ENCODE measurements at places on chromosomes 5 and 9.

GRCh38 chr5:143592648-143593047 lies 189.2 kb upstream of the NR3C1 start:
- no peak for DNase-seq

- DNase-seq, result no peak
These were observed 145.0 kb upstream of the CDH10 start for GRCh38 chr5:24789611-24790351.

DNA sequence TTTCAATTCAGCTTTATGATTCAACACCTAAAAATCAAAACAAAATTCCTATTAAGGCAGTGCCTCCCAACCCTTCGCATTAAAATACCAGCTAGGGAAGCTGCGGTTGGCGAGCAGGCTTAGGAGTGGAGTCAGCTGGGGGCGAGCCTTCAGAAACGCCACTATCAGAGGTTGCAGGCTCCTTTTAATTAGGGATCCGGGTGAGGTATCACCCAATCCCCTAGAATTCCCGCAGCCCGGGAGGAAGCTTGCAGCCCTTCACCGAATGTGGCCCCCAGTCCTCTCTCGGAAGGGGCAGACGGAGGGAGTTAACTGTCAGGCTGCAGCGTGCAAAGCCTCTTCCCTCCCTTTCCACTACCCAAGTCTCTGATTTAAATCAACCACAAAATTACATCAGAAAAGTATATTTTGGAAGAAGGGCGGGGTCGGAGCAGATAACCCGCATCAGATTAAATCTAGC lies 1.7 kb downstream of the STC2 start:
- no peak for DNase-seq

GRCh38 chr9:87516222-87516925 lies 18.7 kb downstream of the DAPK1 start:
- DNase-seq, result no peak

DNA sequence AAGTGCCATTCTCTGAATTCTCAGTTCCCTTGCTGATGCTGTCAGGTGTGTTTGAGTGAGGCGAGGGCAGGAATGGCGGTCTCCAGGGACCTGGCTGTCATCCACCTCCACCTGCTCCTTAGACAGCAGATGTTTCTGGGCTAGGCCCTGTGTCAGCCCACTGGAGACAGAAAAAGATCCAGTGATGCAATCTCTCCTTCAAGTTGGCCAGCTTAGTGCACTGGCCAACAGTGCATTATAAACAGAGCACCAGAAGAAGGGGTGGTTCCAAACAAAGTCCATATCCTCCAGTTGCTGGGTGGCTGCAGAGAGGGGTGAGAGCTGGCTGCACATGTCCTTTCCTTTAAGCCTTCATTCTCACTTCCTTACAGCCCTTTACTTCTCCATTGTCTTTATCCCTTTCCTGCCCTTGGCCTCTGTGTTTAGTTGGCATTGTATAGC lies 26.5 kb downstream of the NANS start:
- no peak for DNase-seq

DNA sequence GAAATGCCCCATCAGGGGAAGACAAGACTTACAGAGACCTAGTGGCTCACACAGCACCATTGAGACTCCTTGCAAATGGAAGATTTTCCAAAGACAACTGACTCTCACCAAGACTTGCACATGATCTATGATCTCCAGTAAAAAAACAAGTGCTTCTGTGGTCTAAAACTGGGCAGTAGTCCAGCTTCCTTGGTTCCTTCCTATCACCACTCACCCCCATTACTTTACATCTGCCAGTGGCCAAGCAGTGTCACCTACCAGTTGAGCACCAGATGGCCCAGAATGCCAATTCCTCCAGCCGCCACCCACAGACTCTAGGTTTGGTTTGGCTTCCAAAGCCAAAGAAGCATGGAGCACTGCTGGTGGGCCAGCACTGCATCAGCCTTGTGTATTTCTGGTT lies 47.7 kb downstream of the SH3TC2 start:
- no peak for DNase-seq

DNA sequence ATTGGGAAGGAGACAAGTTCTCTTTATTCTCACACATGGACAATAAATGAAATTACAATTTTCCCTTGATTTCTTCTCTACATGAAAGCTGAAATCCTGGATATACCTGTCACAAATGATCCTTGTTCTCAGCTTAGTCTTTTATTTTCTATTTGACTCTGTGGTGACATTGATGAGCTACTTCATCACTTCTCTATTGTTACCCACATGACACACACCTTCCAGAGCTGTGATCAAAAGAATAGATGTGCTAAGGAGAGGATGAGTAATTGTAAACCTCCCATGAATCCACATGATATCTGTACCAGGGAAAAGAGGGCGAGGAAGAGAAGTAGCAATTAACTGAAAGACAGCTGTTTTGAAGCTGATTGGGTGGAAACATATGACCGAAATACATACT lies 102.0 kb downstream of the CAVIN4 start:
- no peak for DNase-seq

- no peak for DNase-seq
These were observed 36.2 kb upstream of the MEGF9 start for GRCh38 chr9:120750421-120750820.

DNA sequence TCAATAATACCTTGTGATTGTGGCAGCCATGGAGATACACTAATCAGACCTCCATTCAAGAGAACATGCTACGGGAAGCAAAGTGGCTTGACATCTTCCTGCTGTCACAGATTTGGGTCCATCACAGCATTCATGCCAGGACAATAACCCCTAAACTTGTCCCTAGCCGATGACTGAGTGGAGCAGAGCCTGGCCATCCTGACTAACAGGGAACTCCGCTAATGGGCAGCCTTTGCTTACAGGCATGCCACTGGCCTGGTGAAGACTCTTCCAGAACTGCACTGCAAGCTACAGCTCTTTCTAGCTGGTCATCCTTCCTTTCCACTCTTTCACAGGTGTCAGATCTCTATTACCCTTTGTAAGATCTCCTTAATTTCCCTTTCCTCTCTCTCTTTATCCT lies 16.0 kb downstream of the FAM174A start:
- DNase-seq, result no peak

GRCh38 chr9:12730927-12731326 lies 37.7 kb downstream of the TYRP1 start:
- DNase-seq, result no peak

DNA sequence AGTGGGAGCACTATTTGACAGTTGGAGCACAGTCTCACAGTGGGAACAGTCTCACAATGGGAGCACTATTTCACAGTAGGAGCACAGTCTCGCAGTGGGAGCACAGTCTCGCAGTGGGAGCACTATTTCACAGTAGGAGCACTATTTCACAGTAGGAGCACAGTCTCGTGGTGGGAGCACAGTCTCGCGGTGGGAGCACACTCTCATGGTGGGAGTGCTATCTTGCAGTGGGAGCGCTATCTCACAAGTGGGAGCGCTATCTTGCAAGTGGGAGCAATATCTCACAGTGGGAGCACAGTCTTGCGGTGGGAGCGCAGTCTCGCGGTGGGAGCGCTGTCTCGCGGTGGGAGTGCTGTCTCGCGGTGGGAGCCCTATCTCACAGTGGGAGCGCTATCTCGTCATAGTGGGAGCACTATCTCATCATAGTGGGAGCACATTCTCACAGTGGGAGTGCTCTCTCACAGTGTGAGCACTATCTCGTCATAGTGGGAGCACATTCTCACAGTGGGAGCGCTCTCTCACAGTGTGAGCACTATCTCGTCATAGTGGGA lies 56.1 kb downstream of the MED10 start:
- DNase-seq, result no peak

GRCh38 chr9:134554373-134555093 lies 87.1 kb upstream of the COL5A1 start:
- no peak for DNase-seq

- no peak for DNase-seq
These were observed 463.7 kb downstream of the DNAH5 start for GRCh38 chr5:13480834-13481233.

GRCh38 chr9:79799691-79800335 lies 228.0 kb downstream of the TLE4 start:
- DNase-seq, result no peak

- DNase-seq, result no peak
These were observed 144.8 kb downstream of the NR3C1 start for GRCh38 chr5:143258559-143259253.

DNA sequence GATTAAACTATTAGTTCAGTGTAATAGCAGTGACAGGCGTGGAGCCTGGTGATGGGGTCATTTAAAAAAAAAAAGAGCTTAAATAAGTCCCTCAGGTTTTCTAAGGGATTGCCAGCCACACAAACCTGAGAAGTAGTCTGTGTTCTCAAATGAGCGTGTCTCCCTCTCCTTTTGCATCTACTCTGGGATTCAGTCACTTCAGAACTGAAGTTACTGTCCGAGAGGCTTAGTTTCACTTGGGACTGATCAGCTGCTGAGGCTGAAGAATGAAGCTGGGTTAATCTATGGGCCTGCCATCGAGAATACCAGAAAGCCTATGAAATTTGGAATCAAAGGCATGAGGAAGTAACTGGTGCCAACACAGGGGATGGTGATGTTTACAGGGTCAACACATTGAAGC lies 310.1 kb downstream of the ADAMTS6 start:
- no peak for DNase-seq

- DNase-seq, result no peak
These were observed 6.8 kb upstream of the DIPK1B start for GRCh38 chr9:136705564-136705963.

- no peak for DNase-seq
These were observed 21.9 kb downstream of the ARHGEF37 start for GRCh38 chr5:149603210-149603609.
